NCI-H1930 (cell line): ENCODE measurements at places on chromosomes 11 and 22.
A peak's percentile ranks its signal among the peaks of the same experiment; 100 is the strongest.

DNA sequence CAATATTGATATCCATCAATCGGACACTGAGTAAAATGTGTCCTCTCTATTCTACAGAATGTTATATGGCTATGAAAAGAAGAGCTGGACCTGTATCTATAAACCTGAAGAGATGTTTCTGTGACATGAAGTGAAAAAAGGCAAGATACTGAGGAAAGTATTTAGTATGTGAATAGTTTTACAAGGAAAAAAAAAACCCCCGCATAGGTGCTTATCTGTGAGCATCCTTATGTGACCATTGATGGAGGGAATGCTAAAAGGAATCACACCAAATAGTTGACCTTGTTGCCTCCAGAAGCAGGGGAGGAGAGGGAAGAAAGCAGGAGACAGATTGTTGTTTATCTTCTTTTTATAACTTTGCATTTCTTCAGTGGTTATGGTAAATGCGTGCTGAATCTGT lies 661 bp upstream of the PRG2 start:
- no peak for DNase-seq

DNA sequence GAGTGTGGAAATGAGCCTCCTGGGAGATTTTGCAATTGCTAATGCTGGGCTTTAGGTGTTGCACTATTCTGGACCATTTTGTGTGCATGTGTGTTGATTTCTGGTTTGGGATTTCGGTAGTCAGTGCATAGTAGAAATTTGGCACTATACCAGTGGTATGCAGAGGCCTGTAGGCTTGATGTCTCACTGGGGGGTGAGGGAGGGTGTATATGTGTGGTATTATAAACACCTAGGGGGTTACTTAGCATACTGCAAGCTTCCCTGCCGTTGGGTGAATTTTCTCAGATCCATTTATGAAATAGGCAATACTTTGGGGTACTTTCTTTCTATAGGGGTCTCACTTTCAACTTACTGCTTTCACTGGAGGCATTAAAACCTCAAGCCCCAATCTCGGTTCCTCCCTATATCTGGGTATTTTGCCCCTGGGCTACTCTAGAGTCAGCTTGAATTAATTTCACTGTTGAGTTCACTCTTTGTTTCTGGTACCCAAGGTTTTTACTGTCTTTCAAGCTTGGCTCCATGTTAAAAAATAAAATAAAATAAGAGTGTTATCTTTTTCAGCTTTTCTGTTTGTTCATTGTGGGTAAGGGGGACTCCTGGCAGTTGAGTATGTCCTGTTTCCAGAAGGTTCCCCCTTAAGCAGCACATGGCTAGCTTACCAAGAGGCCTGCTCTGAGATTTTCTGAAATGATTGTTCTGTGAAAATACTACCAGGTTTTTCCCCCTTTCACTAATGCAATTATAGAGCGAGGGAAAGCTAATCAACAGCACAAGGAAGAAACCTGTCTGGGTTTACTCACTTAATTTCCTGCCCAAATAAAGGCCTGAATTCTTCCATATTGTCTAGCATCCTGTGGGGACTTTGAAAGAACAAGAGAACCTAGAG lies 45.8 kb downstream of the PPFIBP2 start:
- DNase-seq, result no peak

DNA sequence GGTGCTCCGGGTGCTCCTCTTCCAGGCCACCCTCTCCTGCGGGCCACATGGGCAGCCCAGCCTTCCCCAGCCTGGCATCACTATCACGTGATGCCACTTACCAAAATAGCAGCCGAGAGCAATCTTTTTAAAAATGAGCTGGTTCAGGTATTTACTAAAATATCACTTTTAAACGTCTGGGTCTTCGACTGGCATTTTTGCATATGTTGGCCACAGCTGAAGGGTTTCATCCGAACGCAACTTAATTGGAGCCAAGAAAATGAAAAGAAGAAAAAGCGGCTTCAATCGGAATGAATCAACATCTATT lies 94.6 kb upstream of the ANO1 start:
- DNase-seq, result no peak

- DNase-seq, result peak; percentile 79
These were observed 19.8 kb upstream of the PLET1 start for GRCh38 chr11:112280268-112281126.

GRCh38 chr11:33829430-33830141 lies 55.3 kb upstream of the FBXO3 start:
- DNase-seq, result peak; percentile 39

- DNase-seq, result no peak
These were observed 66.8 kb downstream of the BRD1 start for GRCh38 chr22:49760630-49761571.

- no peak for DNase-seq
These were observed 82.3 kb downstream of the PDE2A start for GRCh38 chr11:72591785-72592502.

GRCh38 chr22:49332691-49333090 lies 495.0 kb downstream of the BRD1 start:
- no peak for DNase-seq

DNA sequence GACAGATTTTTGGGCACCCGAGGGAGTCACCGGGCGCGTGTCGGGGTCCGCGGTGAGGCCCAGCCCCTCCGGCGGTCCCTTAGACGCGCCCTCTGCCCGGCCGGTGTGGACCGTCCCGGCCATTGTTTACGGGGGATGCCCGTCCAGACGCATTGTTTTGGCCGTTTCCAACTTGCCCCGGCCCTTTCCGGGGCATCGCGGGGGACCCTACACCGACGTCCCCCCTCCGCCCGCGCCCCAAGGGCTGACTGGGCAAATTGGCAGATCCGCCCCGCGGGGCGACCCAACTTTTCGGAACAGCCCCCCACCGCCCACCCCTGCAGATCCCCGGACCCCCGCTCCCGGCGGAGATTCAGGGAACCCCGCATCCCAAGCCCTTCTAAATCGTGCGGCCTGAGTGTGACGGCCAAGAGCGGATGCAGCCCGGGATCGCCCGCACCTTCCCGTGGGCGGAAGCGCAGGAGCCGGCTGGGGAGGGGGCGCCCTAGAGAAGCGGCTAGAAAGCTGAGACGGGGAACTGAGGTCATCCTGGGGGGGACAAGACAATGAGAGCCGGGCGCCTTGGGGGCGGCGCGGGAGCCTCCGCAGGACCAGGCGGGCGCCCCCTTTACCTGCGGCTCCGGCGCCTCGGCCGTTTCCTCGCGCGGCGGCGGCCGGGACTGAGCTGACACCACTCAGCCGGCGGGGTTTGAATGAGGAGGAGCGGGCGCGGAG lies 17.1 kb upstream of the CCT8L2 start:
- no peak for DNase-seq

- DNase-seq, result no peak
These were observed 4.9 kb downstream of the CLDN5 start for GRCh38 chr22:19519041-19519926.
